ENCODE measurements at places on chromosomes 3 and 15.

DNA sequence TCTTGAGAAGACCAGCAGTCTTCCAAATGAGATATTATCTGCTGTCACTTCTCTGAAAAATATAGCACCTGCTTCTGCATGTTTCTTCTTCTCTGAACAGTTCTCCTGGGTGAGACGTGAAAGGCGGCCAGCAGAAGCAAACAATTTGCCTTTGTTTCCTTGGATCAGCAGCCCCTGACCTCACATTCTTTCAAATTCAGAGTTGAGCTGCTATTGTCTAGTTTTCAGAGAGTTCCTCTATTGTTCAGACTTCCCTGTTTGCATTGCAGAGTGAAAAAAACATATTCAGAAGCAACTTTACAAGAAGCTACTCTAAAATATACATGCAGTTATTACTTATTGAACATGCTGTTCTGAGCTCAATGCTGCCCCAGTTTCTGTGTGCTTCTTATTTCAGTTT is 653.6 kb downstream of the NAALADL2 start:
- no peak for DNase-seq

GRCh38 chr3:110680450-110680849 is 391.2 kb upstream of the NECTIN3 start:
- DNase-seq = no peak

DNA sequence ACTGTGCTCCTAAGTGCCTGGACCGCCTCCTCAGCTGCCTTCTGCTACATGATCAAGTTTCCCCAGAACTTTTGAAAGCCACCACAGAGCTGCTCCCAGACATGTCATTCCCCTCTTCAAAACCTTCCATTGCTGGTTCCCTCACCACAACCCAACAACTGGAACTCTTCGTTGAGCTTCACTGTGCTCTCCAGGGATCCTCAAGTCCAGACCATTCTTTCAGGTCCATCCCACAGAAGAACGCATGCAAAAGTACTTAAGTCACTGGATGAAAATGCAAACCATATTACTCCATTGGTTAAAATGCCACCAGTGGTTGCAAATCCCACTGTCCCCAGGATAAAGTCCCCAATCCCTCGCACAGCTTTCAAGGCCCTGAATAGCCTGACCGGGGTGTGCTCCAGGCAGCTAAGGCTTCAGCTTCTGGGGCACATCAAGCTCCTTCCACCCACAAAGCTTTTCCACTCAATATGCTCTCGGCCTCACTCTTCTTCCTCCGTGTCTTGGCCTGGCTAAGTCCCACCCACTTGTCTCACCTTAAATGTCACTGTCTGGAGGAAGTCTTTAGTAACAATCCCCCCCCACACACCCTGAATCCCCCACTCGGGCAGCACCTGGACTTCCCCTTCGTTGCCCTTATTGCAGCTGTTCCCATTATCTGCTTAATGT is 84.8 kb downstream of the XXYLT1 start:
- DNase-seq = no peak

DNA sequence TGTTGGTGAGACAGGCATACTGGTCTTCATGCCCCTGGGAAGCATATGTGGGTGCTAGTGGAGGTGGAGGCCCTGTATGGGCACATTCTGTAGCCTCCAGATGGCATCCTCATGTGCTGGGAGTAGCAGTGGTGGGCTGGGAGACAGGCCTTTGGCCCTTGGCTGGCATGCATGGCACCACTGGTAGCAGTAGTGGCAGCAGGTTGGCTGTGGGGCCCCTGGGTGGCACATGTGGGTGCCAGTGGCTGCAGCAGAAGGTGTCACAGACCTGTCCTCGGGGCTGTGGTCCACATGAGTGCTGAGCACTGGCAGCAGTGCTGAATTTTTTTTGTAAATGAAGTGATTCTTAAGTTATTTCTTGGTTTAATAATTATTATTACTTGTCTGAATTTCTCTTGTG is 71.2 kb downstream of the TNFAIP8L3 start:
- DNase-seq = no peak

DNA sequence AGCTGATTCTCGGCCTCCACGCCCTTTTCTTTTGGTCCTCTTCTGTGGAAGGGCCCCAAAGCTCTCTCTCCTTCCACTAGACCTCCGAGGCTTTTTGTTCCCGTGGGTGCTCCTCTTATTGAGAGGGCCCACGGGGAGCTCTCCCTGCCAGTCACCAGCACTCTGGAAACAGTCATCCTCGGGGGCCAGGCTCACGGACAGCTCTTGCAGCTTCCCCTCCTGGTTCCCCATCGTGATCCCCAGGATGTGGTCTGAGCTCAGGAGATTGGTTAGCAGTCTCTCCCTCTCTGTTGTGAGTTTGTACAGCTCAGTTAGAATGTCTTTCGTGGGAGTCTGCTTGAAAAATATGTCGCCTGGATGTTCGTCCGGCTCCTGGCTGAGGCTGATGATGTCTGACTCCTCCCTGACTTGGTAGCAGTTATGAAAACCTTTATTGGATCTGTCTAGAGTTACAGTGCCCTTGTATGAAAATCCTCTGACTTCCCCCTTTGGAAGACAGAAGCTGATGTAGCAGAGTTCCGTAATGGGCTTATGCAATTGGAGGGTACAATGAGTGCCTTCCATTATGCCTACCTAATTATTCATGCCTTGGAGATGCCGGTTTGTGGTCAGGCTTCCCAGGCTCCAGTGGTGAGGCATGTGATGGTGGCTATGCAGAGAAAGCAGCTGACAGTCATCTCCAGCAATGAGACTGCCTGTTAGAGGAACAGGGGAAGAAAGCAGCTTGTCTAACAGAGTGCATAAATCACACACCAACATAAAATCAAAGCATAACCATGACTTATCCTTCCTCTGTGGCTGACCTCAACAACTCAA is 40.0 kb downstream of the FMN1 start:
- no peak for DNase-seq

DNA sequence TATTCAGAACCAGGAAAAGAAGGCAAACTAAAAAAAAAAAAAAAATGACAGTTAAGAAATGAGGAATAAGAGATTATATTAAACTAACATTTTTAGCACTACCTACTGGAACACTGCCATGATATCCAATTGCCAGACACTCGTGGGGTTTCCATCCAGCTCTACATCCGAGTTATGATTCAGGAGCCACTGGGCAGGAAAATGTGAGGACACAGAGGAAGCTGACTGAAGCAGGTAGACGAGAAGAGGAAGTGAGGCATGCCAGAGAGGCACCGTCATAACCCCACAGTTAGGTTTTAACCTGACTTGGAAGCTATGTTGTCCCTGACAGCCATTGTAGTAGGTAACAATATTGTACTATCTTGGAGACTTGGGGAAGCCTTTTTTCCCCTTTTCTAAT is 495.0 kb downstream of the NLGN1 start:
- DNase-seq = no peak

DNA sequence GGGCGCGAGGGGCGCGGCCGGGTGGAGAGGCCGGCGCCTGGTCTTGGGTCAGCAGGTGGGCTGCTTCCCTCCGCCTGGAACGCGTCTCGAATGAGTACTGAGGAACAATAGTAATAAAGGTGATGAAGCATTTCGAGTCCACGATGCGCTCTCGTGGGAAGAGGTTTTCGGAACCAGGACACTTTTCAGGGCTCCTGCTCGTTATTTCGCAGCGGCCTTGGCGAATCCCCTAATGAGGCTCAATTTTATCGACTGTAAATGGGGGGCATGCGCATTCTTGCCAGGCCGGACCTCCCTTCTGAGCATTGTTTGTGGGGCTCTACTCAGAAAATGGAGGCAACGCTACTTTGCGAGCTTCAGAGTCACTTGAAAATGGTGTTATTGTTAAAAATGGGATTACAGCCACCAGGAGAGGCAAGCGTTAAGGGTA is 1.2 kb downstream of the NR2C2 start:
- no peak for DNase-seq

- DNase-seq = no peak
These were observed 48.4 kb upstream of the CCK start for GRCh38 chr3:42314411-42314810.

- DNase-seq = peak; percentile 55
These were observed 41.0 kb downstream of the ABHD2 start for GRCh38 chr15:89129123-89129815.

- DNase-seq = no peak
These were observed 559.4 kb downstream of the NR2F2 start for GRCh38 chr15:96889734-96890480.

DNA sequence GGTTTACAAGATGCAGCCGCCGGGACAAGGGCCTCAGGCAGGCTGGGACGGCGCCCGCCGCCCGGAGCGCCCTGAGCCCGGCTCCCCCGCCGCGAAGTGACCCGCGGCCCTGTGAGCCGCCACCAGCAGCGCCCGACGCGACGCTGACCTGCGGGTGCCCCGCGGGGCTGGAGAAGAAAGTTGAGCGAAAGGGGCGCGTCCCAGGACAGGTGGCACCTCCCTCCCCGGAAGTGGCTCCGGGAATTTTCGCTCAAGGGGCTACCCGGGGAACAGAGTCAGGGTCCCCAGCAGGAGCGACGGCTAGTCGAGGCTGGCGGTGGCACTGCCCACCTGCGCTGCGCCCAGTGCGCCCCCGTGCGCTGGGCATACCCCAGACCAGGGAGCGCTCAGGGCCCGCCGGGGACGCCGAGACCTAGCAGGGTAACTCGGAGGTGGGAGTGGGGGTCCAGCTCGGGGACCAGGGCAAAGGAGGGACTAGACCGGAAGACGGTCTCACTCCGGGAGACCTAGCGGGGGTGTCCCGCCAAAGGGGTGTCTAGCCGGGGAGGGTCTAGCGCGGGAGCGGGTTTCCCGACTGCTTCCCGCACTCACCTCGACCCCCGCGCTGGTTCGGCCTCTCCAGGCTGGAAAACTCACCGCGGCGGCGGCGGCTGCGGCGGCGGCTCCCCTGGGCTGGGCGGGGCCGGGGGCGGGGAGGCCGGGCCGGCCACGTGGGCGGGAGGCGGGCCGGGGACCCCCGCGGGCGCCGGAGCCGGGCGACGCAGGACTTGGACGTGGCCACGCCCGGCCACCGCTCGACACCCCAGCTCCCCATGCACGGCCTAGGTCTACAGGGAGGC is 18.4 kb downstream of the SPATA12 start:
- DNase-seq = peak; percentile 77

DNA sequence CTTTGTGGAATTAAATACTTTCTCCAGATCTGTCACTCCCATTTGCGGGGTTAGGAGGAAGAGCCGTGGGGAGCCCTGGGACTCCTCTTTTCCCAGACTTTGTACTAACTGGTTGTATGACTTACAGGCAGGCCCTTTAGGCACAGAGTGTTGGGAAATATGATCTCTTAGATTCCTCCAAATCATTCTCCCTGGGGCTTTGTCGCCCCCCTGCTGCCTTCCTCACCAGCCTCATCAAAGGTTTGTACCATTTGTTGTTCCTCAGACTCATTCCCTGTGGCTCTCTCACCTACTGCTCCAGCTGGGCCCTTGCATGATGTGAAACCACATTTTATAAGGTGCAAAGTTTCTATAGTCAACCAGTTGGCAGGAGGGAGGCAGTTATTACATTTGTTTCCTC is 56.4 kb downstream of the CRYGS start:
- DNase-seq = no peak

DNA sequence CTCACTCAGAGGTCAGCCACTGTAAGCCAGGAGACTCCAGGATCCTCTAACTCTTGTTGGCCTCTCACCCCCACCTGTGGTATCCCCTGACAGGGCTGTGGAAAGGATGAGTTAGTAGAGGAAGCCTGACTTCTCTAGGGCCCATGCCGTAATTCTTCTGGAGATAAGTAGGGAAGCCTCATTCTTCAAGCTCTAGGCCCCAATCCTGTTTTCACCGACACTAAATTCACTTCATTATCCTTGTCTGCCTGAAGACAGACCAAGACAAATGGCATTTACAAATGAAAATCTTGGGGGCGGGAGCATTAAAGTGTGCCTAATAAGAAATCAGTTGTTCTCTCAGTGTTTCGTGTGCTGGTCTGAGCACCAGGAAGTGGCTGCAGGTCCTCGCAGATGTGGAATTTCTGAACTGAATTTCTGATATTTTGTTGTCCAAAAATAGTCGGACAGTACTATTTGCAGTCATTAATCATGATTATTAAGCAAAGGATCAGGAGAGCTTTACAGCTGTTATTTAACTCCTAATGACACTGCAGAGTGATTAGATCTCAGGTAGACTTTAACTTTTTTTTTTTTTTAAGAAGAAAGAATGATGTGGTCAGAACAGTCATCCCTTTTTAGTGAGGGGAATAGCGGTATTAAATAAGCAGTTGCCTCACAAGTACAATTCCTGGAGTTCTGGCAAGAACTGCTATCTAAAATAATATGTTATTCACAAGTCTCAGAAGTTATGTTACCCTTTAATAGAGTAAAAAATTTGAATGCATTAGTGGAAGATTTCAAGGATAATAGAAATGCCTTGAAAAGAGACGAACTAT is 58.4 kb downstream of the RBMS3 start:
- no peak for DNase-seq

DNA sequence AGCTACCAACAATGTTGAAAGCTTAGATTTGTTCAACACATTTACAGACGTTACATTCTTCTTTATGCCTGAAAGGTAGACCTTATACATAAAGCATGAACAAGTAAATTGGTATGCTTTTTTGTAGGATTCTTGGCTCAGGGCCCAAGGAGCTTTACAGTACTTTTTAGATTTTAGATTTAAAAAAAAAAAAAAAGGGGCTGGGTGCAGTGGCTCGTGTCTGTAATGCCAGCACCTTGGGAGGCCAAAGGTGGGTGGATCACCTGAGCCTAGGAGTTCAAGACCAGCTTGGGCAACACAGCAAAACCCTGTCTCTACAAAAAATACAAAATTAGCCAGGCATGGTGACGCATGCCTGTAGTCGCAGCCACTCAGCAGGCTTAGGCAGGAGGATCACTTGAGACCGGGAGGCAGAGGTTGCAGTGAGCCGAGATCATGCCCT is 39.7 kb downstream of the MEF2A start:
- DNase-seq = no peak

DNA sequence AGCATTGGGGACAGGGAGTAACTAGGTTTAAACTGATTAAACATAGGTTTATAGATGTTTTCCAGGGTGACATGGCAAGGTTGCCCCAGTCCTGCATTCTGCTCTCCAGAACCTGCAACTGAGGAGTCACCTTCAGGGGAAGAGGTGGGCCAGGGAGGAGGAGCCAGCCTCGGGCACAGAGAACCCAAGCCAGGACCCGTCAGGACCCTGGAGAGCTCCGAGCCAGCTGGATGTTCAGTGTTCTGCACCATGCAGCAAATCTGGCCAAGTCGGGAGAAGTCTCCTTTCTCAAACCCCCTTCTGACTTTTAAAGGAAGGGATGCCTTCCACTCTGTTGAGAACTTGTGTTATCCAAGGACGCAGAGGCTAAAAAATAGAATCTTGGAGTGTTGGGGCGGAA is 62.1 kb upstream of the SLC6A11 start:
- no peak for DNase-seq

GRCh38 chr3:195257454-195258448 is 13.2 kb downstream of the XXYLT1 start:
- DNase-seq = no peak

DNA sequence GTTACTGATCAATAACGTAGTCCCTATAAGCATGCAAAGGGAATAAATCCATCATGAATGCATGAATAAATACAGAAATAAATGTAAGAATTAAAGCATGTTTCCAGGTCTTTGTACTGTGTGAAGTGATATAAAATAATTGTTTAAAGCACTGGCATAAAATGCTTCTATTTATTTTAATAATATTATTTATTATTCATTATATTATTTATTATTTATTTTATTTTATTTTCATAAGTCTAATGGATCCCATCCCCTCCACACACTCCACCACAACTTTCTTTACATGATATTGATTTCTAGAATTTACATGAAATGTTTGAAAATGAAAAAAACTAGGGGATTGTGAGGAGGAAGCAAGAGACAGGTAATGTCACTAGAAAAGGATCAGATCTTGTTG is 73.5 kb downstream of the MCF2L2 start:
- no peak for DNase-seq
